ENCODE measurements at places on chromosomes 4 and X.

- DNase-seq = no peak
Measured at GRCh38 chr4:82402196-82402775, 28.0 kb downstream of the HNRNPDL start.

- peak; percentile 17 for DNase-seq
Measured at GRCh38 chrX:8731559-8732395, at the start of gene ANOS1. TSS of gene ANOS1 (minus strand) at chrX:8732137. CDS start at chrX:8732036, 101 bp downstream.

GRCh38 chr4:79682801-79683530 lies 274.9 kb upstream of the GK2 start:
- peak; percentile 11 for DNase-seq

DNA sequence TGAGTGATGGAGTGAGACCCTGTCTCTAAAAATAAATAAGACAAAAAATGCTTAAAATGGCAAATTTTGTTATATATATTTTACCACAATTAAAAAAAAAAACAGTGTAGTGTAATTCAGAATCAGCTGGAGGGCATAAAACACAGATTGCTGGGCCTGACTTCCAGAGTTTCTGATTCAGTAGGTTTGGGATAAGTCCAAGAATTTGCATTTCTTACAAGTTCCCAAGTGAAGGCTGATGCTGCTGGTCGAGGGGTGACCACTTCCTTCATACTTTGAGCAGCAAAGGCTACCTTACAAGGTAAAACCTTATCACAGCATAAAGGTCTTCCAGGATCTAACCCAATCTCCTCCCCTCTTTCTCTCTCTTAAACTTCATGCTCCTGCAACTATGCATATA lies 40.7 kb downstream of the KLHL8 start:
- DNase-seq = no peak

GRCh38 chr4:185716141-185716551 lies 95.8 kb downstream of the SORBS2 start:
- no peak for DNase-seq

GRCh38 chrX:128653524-128654060 lies 601.4 kb upstream of the ACTRT1 start:
- DNase-seq = no peak

Measured in hypothalamus (tissue), 51 donors.